ENCODE measurements at places on chromosomes 2 and 18.

GRCh38 chr2:129766374-129766993 lies 213.0 kb upstream of the RAB6C start:
- DNase-seq: no peak

- DNase-seq: no peak
Observed at GRCh38 chr2:64448041-64448426, 5.9 kb upstream of the LGALSL start.

DNA sequence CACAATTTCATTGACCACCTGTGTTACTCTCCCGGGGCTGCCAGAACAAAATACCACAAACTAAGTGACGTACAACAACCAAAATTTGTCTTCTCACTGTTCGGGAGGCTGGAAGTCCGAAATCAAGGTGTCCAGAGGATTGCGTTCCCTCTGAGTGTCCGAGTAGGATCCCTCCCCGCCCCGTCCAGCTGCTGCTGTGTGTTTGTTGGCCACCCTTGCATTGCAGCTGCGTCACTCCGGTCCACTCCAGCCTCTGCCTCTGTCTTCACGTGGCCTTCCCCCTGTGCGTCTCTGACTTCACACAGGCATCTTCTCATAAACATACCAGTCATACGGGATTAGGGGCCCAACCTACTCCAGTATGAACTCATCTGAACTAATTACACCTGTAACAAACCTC lies 251.8 kb upstream of the SMIM21 start:
- DNase-seq: no peak

GRCh38 chr18:62610351-62610700 lies 87.5 kb downstream of the ZCCHC2 start:
- DNase-seq: no peak

All from stimulated activated CD4-positive, alpha-beta T cell treated with anti-CD3 and anti-CD28 coated beads, Interleukin-12 subunit alpha, Interleukin-12 subunit beta, amount 100 ng/mL, for 48 hours (primary cell).